Stimulated activated CD8-positive, alpha-beta memory T cell treated with anti-CD3 and anti-CD28 coated beads, Interleukin-15, amount 100 ng/mL, for 4 hours (primary cell): ENCODE measurements at places on chromosomes 2 and 18.

- DNase-seq, result peak; percentile 50
These were observed 128.7 kb downstream of the NFATC1 start for GRCh38 chr18:79524181-79525078.

- DNase-seq, result no peak
These were observed 121.1 kb downstream of the ACOXL start for GRCh38 chr2:110853516-110853915.

GRCh38 chr18:48735681-48736255 is 196.9 kb downstream of the CTIF start:
- no peak for DNase-seq

DNA sequence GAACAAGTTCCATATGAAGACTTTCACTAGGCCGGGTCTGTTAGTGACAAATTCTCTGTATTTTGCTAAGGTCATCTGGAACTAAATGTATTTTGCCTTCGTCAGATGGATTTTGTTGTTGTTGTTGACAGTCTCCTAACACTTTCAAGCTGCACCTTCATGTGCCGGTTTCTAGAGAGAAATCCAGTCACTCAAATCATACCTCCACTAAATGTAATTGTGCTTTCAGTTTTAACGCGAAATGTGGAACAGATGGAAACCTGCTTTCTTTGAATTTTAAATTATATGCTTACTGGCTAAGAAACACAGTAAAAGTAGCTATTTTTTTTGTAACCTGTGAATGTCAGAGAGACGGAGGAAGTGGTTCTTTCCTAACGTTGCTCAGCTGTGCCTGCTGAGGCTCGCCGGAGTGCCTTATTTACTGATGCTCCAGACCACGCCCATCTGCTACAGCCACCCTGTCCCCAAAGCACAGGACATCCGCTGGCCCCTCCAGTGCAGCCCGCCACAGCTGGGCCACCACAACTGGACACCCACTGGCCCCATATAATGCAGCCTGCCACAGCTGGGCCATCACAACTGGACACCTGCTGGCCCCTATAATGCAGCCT is 134.7 kb downstream of the PXDN start:
- DNase-seq, result no peak

GRCh38 chr2:11288431-11288830 is 56.0 kb downstream of the ROCK2 start:
- no peak for DNase-seq

- DNase-seq, result no peak
These were observed 32.5 kb downstream of the DOCK10 start for GRCh38 chr2:225009768-225010167.

- no peak for DNase-seq
These were observed 362.2 kb upstream of the NXPH2 start for GRCh38 chr2:139142252-139142880.

- no peak for DNase-seq
These were observed 17.1 kb downstream of the PKP4 start for GRCh38 chr2:158473719-158474392.

DNA sequence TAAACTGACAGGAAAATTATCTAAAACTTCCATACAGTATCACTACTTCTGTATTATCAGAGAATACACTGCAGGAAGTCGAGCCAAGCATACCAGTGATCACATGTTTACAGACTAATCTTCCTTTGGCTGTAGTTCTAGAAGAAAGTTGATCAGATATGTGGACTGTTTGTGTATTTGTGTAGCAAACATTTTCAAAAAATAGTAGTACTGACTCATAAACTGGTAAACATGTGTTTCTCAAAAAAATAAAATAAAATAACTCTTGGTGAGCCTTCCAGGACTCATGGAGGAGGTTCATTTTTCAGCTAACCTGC is 148.9 kb upstream of the SLC39A10 start:
- no peak for DNase-seq

GRCh38 chr2:152071092-152071491 is 27.8 kb downstream of the CACNB4 start:
- DNase-seq, result no peak

GRCh38 chr2:187294043-187294442 is 154.0 kb downstream of the CALCRL start:
- DNase-seq, result no peak

DNA sequence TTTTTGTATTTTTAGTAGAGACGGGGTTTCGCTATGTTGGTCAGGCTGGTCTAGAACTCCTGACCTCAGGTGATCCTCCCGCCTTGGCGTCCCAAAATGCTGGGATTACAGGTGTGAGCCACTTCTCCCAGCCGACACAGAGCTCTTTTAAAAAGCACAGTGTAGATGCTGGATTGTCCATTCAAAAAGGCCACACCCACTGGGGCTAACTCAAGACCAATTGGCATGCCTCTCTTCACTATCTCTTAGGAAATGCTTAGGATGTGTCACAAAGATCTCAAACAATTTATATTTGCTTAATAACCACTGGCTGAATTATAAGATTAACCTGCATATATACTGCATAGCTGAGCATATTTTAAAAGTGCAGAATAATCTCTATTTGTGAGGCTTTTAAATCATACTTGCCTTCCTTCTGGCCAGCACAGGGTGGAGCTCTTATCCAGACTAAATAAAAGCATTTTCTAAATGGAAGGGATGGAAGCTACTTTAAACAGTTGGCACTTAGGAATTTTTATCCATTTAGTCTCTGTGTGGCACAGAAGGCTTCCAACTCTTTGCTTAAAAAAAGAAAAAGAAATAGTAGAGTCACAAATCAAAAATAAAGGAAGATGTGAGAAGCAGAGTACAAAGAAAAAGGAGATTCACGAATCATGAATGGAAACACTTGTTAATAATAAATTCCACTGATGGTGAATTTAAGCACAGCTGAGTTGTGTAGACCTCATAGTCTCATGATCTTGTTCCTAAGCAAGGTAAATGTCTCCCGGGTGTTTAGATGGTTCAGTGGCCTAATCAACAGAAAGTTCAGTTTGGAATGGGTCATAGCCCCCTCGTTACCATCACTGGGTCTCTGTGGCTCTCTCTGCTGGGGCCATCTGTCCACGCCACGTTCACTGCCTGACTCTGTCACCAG is 22.4 kb downstream of the CRYGD start:
- DNase-seq, result no peak

DNA sequence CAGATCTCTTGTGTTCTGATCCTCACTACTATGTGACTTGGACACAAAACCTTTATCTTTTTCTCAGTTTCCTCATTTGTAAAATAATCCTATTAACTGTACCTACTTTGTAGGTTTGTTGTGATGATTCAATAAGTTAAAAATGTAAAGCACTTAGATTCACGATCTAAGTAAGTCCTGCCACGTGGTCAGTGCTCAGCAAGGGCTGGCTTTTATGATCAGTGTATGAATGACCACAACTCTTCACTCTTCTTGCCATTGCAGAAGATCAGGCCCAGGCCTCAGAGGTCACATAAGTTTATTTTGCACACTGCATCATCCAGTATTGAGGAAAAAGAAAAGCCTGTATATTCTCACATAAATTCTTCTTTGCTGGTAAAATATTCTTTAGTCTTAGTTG is 1192.5 kb upstream of the ACVR2A start:
- no peak for DNase-seq

GRCh38 chr2:98385050-98385699 is 38.9 kb downstream of the CNGA3 start:
- peak; percentile 39 for DNase-seq

GRCh38 chr2:100416935-100417710 is at the start of gene CHST10:
Gene CHST10, minus strand, starts transcription at chr2:100417668. Its CDS starts 10,993 bp downstream, at chr2:100406675.
- DNase-seq, result peak; percentile 28

GRCh38 chr18:59718108-59718463 is 20.9 kb upstream of the CCBE1 start:
- no peak for DNase-seq

DNA sequence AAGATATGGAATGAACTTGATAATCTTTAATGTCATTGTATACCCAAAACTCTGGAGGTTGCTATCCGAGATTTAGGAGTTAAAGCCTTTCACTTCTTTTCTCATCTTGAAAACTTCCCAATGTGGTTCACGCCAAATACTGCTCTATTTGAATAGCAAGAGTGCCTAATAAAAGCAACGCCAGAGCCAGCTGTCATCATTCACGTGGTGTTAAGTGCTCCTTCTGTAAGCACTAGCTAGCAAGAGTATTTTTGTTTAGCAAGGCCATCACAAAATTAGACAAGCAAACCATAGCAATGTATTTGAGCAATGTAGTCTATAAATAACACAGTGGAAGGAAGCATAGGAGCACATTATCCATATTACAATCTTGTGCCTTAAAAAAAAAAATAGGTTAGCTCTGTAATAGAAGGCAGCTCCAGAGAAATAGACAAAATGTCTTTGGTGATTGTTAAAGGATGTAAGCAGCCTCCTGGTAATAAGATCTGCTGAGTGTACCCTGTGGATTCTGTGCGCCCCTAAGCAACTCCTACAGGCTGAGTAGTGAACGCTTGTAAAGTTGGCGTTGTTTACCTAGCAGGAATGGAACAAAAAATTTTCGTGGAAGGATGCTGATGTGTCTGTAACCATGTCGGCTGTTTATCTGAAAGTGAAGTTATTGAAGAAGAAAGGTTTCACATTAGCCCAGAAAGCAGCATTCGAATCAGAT is 518.0 kb downstream of the CNTNAP5 start:
- no peak for DNase-seq

- peak; percentile 7 for DNase-seq
These were observed 1.7 kb downstream of the TRIP12 start for GRCh38 chr2:229920011-229920641.

DNA sequence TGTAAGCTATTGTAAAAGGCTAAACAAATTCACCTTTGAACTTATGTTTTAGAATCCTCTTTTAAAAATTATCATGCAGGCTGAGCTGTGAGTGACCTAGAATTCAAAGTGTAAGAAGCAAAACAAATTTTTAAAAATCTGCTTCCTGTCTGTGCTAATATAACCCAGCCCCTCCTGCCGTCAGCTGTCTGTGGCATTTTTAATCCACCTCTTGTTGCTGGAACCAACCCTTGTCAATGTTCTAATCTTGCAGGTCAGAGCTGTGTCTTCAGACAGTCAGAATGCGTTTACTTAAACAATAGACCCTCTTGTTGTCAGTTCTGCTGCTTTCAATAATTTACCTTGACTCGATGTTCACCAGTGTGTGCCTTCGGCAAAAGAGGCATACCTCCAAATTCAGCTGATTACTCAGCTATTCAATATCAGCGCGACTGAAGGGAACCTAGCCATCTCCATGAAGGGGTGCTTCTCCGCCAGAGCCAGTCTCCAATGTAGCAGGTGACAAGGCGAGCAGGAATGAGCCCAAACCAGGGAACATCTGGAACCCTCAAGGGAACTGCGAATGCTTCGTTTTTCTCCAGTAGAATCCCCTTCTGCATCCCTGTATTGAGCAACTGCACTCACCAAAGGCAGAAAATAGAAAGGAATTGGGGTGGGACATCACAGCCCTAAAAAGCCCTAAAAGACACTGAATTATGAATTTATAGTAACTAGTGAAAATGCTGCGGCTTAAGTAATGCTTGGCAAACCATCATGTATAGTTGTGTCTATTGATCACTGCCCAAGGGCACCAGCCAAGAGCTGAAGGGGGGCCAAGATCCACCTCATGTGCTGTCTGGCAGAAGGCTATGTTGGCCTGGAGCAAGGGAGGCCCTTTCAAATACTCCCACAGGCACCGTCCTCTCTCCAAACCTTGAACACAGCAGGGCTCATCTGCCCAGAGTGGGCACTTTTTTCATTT is 62.5 kb downstream of the LYPD6B start:
- DNase-seq, result no peak

DNA sequence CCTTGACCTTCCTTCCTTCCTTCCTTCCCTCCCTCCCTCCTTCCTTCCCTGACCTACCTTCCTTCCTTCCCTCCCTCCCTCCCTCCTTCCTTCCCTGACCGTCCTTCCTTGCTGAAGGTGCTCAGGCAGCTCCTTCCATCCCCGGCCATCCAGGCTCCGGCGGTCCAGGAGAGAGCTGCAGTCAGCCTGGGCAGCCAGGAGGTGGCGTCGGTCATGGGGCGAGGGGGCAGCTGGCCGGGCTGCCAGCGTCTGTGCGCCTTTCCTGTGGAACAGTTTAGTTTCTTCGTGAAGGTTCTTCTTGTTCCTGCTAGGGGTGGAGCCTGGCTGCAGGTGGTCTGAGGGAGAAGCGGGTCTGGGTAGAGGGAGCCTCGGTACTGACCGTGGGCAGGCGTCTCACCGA is 15.7 kb downstream of the GPR35 start:
- no peak for DNase-seq

DNA sequence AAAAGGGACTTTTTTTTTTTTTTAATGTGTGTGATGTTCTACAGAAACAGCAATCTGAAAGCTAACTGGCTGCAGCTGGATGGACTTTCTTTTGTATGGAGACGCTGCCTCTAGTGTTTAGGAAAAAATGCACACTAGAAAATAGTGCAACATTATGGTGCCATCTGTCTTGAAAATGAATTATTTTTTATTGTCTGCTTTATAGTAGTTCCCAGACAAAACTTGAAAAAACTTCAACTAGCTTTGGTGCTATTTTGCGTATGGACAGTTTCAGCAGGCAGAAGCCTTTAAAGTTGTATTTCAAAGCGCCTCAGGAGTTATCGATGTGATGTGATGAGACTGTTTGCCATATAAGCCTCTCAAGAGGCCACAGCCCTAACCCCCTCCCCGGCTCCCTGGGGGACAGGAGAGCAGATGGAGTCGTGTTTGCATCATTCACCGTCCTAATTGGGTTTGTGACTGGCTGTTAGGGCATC is 86.9 kb downstream of the LTBP1 start:
- no peak for DNase-seq

GRCh38 chr2:162449471-162449870 is 105.5 kb downstream of the GCA start:
- DNase-seq, result no peak

- no peak for DNase-seq
These were observed 10.3 kb upstream of the PAPOLG start for GRCh38 chr2:60745761-60746160.

DNA sequence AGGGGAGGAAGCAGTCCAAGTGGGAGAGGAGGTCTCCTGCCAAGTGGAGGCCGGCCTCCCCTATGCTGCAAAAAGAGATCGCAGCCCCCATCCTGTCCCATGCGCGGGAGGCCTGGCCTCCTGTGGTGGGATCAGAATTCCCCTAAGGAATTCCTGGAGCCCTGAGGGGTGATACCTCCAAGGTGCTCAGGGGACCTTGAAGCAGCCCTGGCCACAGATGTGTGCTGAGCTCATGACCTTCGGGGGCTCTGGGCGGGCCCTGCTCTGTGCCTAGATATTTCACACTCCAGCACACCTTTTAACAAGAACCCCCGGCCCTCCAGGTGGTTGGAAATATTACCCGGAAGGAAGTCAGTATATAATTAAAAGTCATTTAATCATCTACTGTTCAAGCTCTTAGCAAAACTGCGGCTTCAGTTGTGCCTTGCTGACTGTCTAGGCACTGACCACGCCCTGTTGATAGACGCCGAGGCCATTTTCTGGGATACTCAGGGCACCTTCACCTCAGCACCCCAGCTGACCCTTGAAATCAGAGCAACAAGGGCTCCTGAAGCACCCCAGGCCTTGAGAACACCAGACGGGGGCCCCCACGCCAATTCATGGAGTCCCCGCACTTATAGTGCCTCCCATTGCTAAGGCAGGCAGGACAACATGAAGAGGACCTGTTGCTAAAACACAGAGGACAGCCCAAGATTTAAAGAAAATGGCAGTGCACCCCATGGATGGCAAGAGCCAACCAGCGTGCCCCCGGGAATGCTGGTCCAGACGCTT is 119.1 kb downstream of the NDUFA10 start:
- DNase-seq, result no peak

GRCh38 chr2:14220101-14220500 is 412.4 kb upstream of the LRATD1 start:
- no peak for DNase-seq
